Memory B cell (primary cell): ENCODE measurements at places on chromosomes 1 and 21.

DNA sequence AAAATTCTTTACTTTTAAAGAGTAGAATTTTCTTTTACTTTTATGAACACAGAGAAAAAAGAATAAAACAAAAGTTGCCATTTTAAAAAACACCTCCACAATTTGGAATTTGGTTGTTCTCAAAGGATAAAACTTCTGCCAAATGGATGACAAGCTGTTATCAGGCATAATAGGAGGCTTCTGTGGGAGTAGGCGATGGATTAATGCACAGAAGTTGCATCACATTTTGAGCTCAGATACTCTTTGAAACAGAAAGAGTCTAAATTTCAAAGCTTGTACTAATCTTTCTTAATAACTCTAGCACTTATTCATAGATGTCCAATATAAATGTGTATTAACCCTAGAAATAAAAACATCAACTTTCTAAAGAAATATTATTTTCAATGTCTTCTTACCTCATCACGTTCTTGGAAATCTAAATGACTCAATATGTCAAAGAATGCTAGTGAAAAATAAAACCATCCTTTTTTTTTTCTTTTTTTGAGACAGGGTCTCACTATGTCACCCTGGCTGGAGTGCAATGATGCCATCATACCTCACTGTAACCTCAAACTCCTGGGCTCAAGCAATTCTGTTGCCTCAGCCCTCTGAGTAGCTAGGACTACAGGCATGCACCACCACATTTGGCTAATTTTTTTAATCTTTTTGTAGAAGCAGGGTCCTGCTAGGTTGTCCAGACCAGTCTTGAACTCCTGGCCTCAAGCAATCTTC is 112.8 kb upstream of the USP25 start:
- no peak for DNase-seq

- no peak for DNase-seq
Measured at GRCh38 chr1:180777072-180777689, 135.5 kb upstream of the KIAA1614 start.

DNA sequence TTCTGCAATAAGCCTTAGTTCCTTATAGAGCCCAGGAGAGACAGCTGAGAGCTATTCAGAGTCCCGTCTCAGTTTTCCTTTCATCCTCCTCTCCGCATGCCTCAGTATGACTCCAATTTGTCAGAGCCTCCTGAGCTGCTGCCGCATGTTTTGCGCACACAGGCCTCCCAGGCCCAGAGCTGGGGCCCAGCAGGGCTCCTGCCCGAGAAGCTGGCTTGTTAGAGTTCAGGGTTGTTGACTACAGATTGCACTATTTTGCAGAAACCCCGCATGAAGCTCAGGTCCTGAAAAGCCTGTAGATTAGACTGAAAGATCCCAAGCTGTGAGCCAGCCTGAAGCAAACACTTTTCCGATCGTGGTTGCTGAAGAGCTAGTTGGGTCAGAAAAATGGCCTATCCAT is 51.5 kb downstream of the IGSF5 start:
- DNase-seq: no peak

DNA sequence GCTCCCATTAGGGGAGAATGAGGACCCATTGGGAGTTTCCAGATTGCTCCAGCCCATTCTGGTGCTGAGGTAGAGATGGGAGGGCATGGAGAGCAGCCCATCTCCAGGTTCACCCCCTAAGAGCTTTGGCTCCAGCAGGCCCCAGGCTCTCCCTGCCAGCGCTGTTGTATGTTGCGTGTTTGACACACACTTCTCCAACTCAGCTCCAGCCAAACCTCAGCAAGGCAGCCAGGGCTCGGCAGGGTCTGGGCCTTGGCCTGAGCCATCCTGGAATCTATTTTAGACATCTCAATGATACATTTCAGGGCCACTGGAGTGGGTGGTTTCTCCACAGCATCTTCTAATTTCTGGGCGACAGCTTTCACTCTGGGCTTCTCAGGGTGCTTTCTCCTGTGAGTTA is 117.0 kb downstream of the NAV1 start:
- no peak for DNase-seq

- DNase-seq: no peak
Measured at GRCh38 chr1:33408093-33408436, 22.8 kb downstream of the PHC2 start.
